ENCODE measurements at places on chromosomes 12 and 14.

DNA sequence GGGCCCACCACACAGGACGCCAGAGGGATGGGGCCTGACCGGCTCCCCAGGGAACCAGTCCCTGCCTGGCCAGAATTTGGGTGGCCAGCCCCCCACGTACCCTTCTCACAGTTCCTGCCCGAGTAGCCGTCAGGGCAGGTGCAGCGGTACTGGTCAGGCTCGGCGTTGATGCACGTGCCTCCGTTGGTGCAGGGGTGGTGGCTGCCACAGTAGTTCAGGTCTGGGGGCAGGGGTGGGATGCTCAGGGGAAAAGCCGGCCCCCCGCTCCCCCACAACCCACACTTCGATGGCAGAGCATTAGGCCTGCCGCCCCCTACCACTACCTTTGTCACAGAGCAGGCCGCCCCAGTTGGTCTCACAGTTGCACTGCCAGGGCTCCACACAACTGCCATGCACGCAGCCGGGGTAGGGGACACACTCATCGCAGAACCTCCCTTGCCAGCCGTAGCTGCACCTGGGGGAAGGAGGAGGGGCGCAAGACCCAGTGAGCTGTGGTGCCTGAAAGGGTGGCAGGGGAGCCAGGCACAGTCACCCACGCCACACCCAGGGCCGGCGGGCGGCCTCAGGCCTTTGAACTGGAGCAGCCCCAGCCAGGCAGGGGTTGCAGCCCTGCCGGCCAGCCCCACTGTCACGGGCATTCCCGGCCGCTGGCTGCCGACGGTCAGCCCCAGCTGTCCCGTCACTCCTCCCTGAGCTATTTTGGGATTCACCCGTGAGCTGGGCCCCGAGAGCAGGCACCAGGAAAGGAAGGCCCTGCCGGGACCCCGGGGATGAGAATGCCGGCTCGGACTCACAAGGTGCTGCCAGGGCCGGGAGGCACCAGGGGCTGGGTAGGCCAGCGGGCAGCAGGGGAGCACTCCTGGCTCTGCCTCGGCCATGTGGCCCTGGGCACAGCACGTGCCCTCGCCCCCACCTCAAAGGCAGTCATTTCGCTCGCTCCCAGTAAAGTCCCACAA is 16.5 kb downstream of the JAG2 start:
- no peak for DNase-seq

GRCh38 chr12:126719912-126720705 is 1546.9 kb upstream of the TMEM132C start:
- no peak for DNase-seq

DNA sequence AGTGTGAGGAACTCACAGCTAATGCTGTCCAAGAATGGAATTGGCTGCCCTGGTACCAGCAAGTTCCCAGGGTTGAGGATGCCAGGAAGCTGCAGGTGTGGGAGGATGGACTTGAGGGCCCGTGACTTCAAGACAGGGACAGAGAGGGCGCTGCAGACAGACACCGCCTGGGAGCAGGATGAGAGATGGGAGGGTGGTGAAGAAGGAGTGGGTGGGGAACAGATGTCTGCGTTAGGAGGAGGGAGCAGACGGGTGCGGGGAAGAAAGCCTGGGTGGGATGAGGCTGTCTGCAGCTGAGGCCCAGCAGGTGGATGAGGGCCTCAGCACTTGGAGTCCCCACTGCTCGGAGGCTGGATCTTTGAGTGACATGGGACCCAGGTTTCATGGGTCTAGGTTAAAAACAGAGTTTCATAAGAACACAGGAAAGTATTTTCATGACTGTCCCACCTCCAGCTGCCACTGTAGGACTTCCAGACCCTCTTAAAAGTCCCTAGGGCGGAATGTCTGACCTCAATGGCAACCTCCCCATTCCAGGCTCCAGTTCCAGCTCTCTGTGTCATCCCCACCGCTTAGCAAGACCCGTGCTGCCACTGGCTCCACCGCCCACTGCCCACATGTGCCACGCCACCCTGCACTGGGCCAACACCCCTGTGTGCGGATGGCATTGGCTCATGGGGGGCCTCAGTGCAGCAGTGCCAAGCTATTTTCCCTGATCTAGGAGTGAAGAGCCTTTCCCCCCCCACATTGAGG is 70.3 kb upstream of the SCN8A start:
- no peak for DNase-seq

GRCh38 chr12:92155733-92156132 is 10.1 kb upstream of the BTG1 start:
- no peak for DNase-seq

DNA sequence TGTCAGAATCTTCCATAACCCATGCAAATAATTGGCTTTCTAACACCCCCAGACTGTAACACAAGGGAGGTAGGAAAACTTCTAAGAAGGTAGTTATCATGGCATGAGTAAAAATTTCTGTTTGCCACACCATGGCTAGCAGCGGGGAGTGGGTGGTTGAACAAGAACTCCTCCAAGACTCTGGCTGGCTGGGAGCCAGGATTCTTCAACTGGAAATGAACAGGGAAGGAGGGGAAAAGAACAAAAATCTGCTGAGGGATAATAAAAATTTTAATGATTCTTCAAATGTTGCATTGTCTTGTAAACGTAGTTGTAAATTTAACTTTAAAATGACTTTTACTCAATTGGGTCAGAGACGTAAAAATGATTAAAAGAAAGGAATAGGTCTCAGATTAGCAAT is 78.9 kb downstream of the AKAP6 start:
- no peak for DNase-seq

DNA sequence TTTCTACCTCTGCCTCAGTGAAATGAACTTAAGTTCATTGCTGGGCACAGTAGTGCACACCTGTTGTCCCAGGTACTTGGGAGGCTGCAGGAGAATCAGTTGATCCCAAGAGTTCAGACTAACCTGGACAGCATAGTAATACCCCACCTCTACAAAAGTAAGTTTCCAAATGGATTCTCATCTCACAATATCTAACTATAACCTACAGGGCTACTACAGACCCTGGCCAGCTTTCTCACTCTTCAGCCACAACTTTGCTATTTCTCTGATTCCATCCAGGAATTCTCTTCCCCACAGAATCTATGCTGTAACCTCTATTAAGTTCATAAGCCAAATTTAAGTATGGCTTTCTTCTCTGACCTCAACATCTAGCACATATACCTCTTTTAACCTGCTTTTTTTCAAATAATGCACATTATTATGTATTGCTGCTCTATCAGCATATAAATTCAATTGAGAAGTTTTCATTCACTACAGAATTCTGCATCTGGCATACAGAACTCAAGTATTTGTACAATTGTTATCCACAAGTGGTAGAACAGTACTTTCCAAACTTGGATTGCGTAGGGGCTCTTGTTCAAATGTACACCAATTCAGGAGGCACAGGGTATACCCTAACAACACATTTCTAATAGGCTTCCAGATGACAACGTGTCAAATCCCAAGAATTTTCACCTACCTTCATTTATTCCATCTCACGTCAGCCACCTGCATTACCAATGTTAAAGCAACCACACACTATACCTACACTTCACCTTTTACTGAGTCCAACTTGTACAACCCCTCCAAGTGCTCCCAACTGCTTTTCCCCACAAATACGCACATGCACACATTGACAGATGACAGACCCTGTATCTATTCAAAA is 3.8 kb downstream of the RPS29 start:
- DNase-seq: no peak

- no peak for DNase-seq
Observed at GRCh38 chr12:5022025-5022424, 21.7 kb upstream of the KCNA5 start.

GRCh38 chr14:101253948-101254347 is 307.3 kb upstream of the DIO3 start:
- no peak for DNase-seq

DNA sequence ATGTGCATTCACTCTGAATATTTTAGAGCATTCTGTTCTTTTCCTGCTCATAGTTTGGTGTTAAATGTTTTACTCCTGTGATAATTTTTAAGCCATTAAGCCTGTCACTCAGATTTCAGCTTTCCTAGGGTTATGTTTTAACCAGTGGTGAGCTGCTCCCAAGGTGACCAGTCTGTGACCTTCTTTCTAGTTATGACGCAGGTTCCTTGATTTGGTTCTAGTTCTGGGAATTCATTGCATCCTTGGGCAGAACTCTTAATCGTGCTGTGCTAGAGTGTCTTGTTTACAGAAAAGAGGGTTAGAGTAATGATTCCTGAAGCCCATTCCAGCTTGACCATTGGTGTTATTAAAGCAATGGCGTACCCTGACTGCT is 2.2 kb downstream of the GABARAPL1 start:
- DNase-seq: no peak

- DNase-seq: no peak
Observed at GRCh38 chr14:101501858-101502615, 59.3 kb upstream of the DIO3 start.

DNA sequence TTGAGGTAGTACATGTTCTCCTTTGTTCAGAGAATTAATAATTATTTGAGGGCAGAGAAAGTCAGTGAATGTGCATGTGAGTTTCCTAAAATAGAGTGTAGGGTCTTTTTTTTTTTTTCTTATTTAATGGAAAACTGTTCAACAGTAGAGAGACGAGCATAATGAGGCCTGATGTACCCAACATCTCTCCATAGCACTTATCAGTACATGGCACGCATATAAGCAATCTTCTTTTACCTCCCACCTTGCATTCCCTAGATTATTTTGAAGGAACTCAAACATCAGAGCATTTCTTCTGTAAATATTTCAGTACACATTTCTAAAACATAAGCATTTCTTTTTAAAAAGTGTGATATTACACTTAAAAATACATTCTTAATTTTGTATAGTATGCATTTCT is 87.8 kb downstream of the KTN1 start:
- DNase-seq: no peak

DNA sequence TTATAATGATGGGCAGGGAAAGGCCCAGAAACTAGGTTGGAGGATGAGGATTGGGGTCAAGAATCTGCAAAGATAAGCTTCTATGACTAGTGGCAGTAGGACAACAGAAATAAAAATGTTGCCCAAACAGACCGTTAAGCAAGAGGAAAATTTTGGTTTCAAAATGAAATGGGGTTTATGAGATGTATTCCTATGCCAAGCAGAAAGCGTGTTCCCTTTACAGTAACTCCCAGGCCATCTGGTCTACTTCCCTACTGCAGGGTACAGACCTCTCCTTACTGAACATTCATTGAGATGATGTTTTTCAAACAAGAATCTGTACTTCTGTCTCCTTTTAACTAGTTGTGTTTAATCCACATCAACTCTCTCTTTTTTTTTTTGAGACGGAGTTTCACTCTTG is 20.4 kb upstream of the TMEM229B start:
- no peak for DNase-seq

- DNase-seq: peak; percentile 45
Observed at GRCh38 chr14:77040741-77041653, 12.5 kb upstream of the IRF2BPL start.

DNA sequence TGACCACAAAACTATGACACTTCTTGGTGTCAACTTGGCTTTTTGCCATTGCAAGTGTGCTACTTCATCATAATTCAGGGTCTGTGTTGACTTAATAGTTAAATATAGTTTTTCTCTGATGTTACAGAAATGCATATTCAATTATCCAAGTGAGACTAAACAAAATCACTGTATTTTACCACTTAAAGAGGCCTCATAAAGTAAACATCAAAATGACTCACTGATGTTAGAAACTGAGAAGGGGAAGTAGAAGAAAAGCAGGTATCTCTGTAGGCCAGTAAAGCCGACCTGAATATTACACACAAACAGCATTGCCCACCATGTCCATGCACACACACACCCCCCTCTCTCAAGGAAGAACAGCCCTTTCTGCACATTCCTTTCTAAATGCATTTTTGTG is 55.4 kb downstream of the RPAP3 start:
- DNase-seq: no peak

- DNase-seq: no peak
Observed at GRCh38 chr12:63995512-63995911, 151.0 kb downstream of the SRGAP1 start.

- no peak for DNase-seq
Observed at GRCh38 chr14:39554576-39554975, 122.3 kb upstream of the FBXO33 start.

- DNase-seq: no peak
Observed at GRCh38 chr14:87000081-87000480, 992.9 kb downstream of the GALC start.

DNA sequence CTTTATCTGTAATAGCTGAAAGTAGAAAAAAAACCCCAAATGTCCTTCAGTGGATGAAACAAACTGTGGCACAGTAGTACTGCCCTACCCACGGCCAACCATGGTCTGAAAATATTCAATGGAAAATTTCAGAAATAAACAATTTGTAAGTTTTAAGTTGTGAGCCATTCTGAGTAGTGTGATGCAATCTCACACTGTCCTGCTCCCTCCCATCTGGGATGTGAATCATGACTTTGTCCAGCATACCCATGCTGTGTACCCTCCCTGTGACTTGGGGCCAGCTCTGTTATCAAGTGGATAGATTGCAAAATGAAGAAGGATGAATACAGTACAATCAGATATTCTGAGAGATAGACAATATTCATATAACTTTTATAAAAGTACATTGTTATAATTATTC is 106.2 kb downstream of the SMOC1 start:
- DNase-seq: no peak

- DNase-seq: no peak
Observed at GRCh38 chr14:93784878-93785277, 3.4 kb downstream of the PRIMA1 start.

DNA sequence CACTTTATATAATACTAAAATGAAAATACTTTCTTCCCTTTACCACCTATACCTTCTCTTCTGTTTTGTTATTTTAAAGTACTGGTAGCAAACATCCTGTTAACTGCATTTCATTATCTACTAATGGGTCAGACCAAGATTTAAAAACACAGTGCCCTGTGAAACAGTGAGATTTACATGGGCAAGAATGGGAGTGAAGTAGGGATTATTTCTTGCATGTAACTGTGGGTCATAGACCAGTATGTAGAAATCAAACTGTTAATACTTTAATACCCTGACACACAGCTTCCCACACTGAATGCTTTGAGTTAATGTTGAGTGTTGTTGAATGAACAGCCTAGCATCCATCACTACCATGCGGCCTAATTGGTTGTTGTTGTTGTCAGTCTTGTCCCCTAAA is 61.6 kb downstream of the PLEKHA5 start:
- DNase-seq: no peak

GRCh38 chr14:36279306-36280190 is 40.9 kb downstream of the MBIP start:
- DNase-seq: no peak
